ENCODE measurements at places on chromosomes 4 and X.
A peak's percentile ranks its signal among the peaks of the same experiment; 100 is the strongest.

DNA sequence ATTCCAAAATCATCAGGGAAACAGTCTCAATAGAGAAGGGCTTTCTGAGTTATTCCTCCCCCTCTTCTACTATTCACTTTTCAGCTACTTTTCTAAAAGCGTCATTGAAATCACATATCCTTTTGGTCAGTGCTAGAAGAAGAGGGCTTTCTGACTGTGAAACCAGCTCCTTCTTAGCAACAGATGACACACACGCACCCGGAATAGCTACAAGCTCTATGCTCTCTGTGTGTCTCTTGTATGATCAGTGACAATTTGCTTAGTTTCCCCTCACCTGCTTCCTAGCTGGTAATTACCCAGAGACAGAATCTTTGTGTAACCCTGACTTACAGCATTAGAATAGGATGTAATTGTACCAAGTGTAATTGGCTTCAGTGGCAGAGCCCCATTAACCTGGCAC, 268.1 kb upstream of the SLITRK2 start:
- DNase-seq: no peak

DNA sequence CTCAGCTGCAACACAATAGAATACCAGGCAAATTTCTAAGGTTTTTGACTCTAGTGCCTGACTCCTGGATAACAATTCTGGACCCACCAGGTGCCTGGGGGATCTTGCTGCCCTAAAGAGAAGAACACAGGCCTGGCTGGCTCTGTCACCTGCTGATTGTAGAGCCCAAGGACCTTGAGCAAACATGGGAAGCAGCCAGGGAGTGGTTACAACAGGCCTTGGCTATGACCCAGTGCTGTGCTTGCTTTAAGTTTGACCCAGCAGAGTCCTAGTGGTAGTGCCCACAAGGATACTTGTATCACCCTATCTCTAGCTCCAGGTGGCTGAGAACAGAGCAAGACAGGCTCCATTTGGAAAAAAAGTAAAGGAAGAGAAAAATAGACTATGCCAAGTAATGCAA, 176.8 kb upstream of the DCAF12L2 start:
- no peak for DNase-seq

- DNase-seq: no peak
Measured at GRCh38 chr4:119735165-119735651, 106.6 kb upstream of the PDE5A start.

- DNase-seq: no peak
Measured at GRCh38 chrX:19512961-19513360, 2.3 kb downstream of the MAP3K15 start.

DNA sequence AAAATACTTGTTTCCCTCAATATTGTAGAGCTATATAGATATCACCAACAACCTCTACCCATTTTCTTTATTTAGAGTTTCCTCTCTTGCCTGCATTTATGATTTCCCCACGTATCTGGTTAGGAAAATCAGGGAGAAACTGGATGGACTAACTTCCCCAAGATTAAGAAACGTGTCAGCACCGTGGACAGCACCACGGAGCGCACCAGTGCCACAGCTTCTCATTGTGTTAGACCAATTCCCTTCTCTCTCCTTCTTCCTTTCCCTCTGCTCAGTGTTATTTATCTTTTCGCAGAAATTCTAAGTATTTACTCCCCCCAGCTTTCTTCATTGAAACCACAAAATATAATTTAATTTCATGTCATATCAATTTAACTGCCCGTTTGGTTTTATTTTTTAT, 568.6 kb upstream of the BOD1L1 start:
- no peak for DNase-seq

- DNase-seq: peak; percentile 22
Measured at GRCh38 chr4:37715889-37716402, 29.8 kb upstream of the RELL1 start.

- no peak for DNase-seq
Measured at GRCh38 chr4:166077782-166078181, 204.7 kb downstream of the TLL1 start.

DNA sequence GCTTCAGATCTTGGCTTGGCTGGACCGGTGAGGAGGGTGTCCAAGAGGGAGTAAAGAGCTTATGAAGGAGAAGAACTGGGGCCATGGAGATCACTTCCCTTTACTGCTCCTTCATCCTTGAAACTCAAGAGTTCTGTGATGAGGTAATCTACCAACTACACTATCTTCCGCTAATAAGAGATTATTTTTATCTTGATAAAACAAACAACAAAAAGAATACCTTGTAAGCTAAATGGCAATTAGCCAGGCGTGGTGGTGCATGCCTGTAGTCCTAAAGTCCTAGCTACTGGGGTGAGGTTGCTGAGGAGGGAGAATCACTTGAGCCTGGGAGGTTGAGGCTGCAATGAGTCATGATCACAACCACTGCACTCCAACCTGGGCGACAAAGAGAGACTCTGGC, 47.4 kb downstream of the HAUS3 start:
- DNase-seq: no peak

GRCh38 chr4:8525383-8526120, 54.6 kb upstream of the GPR78 start:
- DNase-seq: no peak

GRCh38 chr4:25943312-25943711, 29.3 kb downstream of the SMIM20 start:
- DNase-seq: no peak

DNA sequence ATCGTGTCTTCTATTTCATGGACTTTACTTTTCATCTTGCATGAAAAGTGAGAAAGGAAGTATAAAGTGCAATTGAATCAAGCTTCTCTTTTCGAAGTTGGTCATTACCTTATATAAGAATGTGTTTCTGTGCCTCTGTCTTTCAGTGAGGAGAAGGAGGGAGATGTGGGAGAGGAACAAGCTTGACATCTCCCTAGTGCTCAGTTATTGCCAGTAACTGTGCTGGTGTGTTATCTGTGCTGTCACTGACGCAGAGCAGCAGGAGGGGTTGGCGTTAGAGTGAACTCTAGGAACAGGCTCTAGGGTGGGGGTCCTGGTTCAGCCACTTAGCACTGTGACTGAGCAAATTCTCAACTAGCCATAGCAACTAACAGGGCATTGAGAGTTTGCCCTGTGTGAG, 34.0 kb upstream of the TBC1D9 start:
- DNase-seq: no peak

- DNase-seq: no peak
Measured at GRCh38 chr4:7044137-7044930, 1.2 kb downstream of the TADA2B start.

GRCh38 chrX:93468075-93468474, 205.3 kb downstream of the NAP1L3 start:
- no peak for DNase-seq

DNA sequence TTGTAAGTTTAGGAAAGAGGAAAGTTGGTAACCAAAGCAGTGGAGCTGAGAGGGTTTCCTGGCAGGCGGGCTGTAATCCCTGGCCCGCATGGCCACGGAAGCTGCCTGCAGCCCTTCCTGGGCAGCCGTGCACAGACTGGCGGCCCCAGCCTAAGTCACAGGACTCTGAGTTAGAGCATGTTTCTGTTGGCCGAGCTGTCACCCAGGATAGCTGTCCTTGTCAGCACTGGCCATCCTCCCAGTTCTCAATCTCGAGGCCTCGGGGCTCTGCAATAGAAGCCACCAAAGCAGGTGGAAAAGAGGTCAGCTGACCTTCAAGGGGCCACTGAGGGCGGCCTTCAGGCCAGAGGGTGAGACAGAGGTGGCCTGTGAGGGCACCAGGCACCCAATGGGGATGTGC, 20.5 kb downstream of the PNMA6E start:
- DNase-seq: no peak

DNA sequence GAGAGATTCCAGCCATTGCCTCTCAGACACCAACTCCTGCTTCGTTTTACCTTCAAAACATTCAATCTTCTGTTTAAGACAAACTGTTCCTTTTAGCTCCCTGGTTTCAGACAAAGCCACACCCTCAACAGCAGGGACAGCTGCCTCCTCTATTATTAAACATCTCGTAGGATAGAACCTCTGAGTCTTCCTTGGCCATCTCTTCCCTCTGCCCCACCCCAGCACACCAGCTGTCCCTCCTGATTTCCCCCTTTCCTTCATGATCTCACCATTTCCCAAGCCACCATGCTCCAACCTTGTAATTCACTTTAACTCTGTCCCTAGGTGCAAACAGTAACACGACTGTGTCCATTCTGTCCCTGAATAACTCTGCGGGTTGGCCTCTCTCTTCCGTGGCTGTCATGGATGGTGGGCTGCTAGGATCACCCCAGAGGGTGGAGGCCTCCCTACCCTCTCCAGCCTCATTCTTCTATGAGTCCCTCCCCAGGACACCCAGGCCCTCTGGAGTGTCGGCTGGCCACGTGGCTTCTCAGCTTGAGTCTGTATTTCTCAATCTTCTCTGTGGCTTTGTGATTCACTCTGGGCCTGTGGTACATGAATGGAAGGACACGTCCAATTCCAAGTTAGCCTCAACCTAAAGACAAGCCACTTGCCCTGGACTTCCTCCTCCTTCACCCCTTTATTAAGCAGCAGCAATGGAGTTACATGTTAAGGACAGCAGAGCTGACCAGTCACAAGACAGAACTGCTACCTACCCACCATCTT, 349.9 kb downstream of the FBXW7 start:
- no peak for DNase-seq

DNA sequence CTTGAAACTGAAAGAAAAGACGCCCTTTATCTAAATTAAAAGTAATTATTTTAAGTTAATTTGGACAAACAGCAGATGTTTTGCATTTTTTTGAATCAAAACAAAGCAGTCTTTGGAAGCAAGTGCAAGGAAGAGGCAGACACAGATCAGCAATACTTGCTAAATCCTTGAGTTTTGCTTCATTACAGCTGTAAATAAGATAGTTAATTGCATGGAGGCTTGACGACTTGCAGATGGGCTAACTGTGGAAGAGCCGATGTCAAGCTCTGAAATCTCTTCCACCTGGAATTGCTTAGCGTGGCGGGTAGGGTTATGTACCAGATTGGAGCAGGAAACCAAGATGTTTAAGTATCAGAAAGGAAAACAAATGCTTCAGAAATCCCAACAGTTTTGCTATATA, 148.8 kb downstream of the POLA1 start:
- no peak for DNase-seq

DNA sequence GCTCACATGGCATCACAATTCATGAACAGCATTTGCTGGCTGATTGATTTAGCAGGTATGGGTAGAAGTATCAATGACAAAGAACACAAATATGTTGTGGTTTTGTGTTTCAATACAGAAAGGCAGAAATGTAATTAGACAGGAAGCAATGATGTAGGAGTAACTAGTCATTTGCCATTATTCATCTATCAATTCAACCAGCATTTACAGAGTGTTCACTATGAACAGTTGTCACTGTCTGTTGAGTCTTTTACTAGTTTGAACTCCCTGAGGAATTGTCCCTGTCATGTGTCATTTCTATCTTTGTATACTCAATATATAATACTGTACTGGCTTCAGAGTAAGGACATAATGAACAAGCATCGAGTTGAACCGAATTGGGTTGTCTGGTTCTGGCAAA, 51.5 kb upstream of the ARHGAP24 start:
- DNase-seq: no peak

GRCh38 chr4:77117721-77118120, 39.3 kb upstream of the CCNG2 start:
- DNase-seq: no peak

DNA sequence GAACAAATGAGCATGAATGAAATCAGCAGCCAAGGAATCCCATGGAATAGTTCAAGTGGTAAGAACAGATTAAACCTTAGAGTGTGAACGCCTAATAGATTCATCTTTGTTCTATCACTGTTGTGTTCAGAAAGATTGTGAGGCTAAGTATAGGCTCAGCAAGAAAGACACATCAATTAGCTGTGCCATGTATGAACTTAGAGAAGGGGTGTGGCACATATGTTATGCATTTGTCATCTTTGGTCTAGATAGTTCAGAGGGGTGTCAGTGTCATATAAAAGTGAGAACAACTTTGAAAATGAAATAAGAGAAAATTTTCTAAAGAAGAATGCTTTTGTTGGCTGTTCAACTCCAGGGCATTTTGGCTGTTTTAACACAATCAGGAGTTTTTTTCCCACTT, 9.4 kb downstream of the DAPP1 start:
- no peak for DNase-seq

- no peak for DNase-seq
Measured at GRCh38 chrX:136620780-136621179, 27.2 kb upstream of the CD40LG start.

- no peak for DNase-seq
Measured at GRCh38 chr4:26201120-26201519, 119.7 kb upstream of the RBPJ start.

- DNase-seq: no peak
Measured at GRCh38 chr4:142467088-142467487, 379.0 kb downstream of the INPP4B start.

DNA sequence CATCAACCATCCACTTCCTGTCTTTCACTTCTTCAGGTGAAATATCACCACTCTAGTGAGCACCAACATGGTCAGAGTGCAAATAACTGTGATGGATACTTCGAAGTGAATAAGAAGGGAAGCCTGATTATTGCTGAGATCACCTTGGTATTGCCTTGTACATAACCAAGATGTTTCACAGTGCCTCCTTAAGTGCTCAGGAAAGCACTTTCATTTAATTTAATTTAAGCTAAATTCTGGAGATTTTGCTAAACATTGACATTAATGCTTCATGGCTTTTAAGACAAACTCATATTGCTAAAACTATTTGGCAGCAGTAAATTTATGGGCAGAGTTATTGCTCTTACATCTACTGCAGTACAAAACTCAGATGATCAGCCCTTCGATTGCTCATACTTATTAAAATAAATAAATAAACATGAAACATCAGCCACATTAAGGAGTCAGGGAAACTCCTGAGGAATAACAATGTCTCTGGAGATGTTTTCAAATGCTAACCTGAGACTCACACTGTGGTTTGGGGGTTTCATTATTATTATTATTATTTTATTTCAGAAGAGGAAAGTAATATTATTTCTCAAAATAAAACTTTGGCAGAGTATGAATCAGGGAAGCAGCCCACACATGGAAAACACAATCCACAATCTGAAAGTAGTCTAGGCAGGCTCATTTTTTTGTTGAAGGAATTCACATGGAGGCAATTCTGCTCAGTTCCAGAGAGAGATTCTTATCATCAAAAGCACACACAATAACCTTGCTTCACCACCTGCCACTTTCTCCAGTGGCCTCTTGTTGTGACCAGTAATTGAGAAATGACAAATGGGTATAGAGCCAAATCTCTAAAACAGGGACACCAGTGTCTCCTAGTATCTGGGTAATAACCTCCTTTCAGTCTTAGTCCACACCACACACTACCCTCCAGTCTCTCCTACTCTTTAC, 344.2 kb downstream of the MAPK10 start:
- DNase-seq: no peak

- peak; percentile 4 for DNase-seq
Measured at GRCh38 chr4:81786766-81787165, 315.1 kb upstream of the RASGEF1B start.

DNA sequence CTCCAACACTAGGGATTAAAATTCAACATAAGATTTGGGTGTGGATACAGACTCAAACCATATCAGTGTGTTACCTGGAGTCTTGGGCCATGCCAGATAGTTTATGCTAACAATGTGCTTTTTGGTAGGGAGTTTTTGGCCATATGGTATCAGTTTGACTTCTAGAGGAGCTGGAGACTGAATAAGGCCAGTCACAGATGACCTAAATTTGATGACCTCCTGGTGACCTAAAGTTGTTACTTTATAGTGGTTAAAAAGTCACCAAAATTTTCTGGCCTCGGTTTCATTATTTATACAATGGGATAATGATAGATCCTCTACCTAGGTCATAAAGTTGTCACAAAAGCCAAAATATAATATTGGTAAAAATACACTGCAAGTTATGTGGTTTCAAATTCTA, 877.1 kb downstream of the RAPGEF2 start:
- DNase-seq: no peak

GRCh38 chr4:75340561-75340960, 173.6 kb downstream of the RCHY1 start:
- no peak for DNase-seq

- DNase-seq: no peak
Measured at GRCh38 chrX:11449613-11450012, 156.4 kb downstream of the AMELX start.

All from DMS 273 treated with DMSO at 0.1 percent for 48 hours (cell line).